Esophagus squamous epithelium (tissue), 5 donors: ENCODE measurements at places on chromosomes 11 and 22. TPM values are rescaled to one million over a fixed set of nuclear protein-coding genes. Genes with fewer than 3 reads are reported as not detected.

- H3K4me3 ChIP-seq = peak overlapping the region; percentile 41
- peaks cover 26% of the 10 kb centered on the region for H3K4me1 ChIP-seq
- no peaks in the 10 kb centered on the region for H3K36me3 ChIP-seq
- peak overlapping the region; percentile 78 for H3K27ac ChIP-seq
These were observed 133.5 kb downstream of the RBFOX2 start for GRCh38 chr22:35894937-35895708.

SLC17A6 gene
- not detected for total RNA-seq

DNA sequence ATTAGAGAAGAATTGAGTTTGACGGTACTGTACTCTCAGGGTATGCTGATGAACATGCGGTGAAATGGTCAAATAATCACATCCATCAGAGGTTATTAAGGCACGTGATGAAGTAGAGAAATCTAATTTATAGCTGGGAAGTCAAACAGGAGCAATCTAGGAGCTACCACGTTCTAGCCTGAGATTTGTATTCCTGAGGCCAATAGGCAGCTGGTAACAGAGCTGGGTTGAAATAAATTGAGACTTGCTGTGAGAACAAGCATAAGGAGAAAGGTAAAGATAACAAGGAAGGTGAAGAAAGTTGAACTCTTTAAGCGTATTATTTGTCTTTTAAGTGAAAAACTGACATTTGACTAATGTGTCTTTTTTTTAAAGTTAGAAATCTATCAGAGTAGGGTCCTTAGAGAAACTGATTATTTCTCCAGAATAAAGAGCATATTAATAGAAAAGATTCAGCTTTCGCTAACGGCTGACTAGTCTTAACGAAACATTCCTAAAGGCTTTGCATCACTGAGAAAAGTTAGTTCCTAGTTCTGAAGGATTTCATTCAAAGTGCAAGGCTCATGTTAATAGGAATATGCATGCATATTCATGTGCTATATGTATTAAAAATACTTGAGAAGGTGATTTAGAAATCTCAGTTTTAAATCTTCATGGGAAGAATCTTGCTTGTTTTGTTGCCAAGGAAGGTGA is 5.2 kb upstream of the WEE1 start:
- no peak for DNase-seq
- H3K27ac ChIP-seq = peak overlapping the region; percentile 99
- H3K4me3 ChIP-seq = no peak overlapping the region

- H3K27me3 ChIP-seq = no peaks in the 10 kb centered on the region
- no peaks in the 10 kb centered on the region for H3K36me3 ChIP-seq
- DNase-seq = no peak
- H3K27ac ChIP-seq = no peak overlapping the region
These were observed 21.2 kb downstream of the LGR4 start for GRCh38 chr11:27451244-27451965.

GRCh38 chr11:82796998-82797961 is 63.6 kb upstream of the FAM181B start:
- H3K4me3 ChIP-seq = no peak overlapping the region
- H3K36me3 ChIP-seq = no peaks in the 10 kb centered on the region
- DNase-seq = no peak
- H3K27ac ChIP-seq = no peak overlapping the region
- no peaks in the 10 kb centered on the region for H3K27me3 ChIP-seq

DNA sequence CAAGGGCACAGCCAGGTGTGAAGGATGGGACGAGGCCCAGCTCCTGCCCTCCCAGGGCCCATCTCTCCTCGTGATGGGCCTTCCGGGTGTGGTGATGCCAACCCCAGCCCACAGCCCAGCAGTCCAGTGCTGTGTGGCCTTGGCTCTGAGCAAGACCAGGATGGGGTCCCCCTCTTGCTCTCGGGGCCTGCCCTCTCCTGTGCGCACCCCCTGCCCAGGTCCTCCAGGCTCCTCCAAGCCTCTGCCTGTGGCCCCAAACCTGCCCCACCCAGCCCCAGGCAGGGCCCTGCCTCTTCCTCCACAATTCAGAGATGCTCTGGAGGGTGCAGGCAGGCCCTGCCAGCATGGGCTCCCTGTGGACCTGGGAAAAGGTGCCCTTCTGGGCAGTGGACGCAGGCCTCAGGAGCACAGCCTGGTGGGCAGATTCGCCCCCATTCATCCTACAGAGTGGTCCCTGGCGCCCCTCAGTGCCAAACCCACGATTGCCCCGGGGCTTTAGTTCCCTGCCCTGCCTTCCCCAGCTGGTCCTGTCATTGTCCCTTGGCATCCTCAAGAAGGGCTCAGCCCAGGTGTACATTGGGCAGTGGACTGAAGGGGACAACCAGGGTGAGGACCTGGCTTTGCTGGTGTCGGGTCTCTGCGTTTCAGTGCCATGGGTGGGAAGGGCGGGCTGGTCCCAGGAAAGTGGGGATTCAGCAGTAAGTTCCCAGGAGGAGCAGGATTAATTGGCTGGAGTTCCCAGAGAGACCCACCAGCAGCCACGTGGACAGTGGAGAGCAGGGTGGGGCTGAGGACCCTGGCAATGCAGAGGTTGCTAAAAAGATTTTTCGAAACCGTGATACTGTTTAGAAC is 19.8 kb downstream of the EIF1AD start:
- H3K36me3 ChIP-seq = peaks cover 29% of the 10 kb centered on the region
- H3K27ac ChIP-seq = no peak overlapping the region
- no peaks in the 10 kb centered on the region for H3K27me3 ChIP-seq
- no peaks in the 10 kb centered on the region for H3K4me1 ChIP-seq
- no peak overlapping the region for H3K4me3 ChIP-seq

DNA sequence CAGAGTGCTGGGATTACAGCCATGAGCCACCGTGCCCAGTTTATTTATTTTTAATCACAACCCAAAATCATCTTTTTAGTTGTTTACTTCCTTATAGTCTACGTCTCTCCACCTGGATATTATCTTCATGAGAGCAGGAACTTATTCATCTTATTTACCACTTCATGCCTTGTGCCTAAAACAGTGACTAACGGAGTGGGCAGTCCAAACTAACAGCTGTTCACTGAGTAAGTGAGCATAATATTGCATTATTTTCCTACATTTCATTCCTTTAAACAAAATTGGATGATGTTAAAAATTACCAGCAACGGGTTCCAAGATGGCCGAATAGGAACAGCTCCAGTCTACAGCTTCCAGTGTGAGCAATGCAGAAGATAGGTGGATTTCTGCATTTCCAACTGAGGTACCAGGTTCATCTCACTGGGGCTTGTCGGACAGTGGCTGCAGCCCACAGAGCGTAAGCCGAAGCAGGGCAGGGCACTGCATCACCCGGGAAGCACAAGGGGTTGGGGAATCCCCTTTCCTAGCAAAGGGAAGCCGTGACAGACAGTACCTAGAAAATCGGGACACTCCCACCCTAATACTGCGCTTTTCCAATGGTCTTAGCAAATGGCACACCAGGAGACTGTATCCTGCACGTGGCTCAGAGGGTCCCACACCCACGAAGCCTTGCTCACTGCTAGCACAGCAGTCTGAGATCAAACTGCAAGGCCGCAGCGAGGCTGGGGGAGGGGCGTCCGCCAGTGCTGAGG is 14.1 kb downstream of the TMEM123 start:
- peaks cover 22% of the 10 kb centered on the region for H3K36me3 ChIP-seq
- H3K27ac ChIP-seq = no peak overlapping the region
- H3K27me3 ChIP-seq = no peaks in the 10 kb centered on the region
- peaks cover 18% of the 10 kb centered on the region for H3K4me1 ChIP-seq
- no peak for DNase-seq

- no peaks in the 10 kb centered on the region for H3K27me3 ChIP-seq
- peaks cover 11% of the 10 kb centered on the region for H3K4me1 ChIP-seq
- no peaks in the 10 kb centered on the region for H3K36me3 ChIP-seq
These were observed 3.9 kb downstream of the EMID1 start for GRCh38 chr22:29209624-29209929.

ARHGAP8 gene
- total RNA-seq = 9.9 TPM

DNA sequence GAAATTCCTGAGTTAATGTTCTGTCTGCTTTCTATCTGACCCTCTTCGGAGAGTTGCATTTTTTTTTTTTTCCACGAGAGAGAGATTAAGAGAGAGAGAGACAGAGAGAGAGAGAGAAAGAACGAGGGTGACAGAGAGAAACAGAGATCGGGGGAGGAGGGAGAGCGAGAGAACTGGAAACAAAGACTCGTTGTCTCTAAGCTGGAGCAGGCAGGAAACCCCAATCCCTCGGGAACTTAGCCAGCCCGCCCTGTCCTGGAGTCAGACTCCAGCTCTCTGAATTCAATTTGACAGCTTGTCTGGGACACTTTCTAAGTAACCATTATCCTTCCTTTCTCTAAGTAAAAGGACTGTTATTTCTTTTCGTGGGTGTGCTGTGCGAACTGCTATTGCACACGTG is 76.9 kb downstream of the KCNJ1 start:
- no peaks in the 10 kb centered on the region for H3K4me1 ChIP-seq
- H3K27ac ChIP-seq = no peak overlapping the region
- H3K27me3 ChIP-seq = no peaks in the 10 kb centered on the region
- H3K36me3 ChIP-seq = no peaks in the 10 kb centered on the region
- no peak overlapping the region for H3K4me3 ChIP-seq
- DNase-seq = no peak

GRCh38 chr11:102757823-102758549 is 22.4 kb downstream of the MMP10 start:
- no peaks in the 10 kb centered on the region for H3K27me3 ChIP-seq
- H3K4me3 ChIP-seq = no peak overlapping the region
- no peaks in the 10 kb centered on the region for H3K36me3 ChIP-seq
- no peaks in the 10 kb centered on the region for H3K4me1 ChIP-seq
- no peak overlapping the region for H3K27ac ChIP-seq
- no peak for DNase-seq

DNA sequence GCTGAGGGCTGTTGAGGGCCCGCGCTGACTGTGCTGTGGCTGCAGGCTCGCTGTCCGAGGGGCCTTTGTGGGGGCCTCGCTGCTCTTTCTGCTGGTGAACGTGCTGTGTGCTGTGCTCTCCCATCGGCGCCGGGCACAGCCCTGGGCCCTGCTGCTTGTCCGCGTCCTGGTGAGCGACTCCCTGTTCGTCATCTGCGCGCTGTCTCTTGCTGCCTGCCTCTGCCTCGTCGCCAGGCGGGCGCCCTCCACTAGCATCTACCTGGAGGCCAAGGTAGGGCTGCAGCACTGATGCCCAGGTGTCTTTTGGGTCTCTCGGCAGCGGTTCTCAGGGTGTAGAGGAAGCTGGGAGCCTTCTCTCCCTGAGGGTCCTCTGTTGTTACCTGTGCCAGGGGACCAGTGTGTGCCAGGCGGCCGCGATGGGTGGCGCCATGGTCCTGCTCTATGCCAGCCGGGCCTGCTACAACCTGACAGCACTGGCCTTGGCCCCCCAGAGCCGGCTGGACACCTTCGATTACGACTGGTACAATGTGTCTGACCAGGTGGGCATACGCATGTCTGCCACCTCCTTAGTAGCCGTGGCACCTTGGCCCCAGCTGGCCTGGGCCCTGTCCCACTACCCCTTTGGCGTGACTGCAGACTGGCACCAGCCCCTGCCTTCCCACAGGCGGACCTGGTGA is 2.2 kb downstream of the GPR137 start:
- H3K4me1 ChIP-seq = peaks cover 58% of the 10 kb centered on the region
- H3K27ac ChIP-seq = no peak overlapping the region
- H3K4me3 ChIP-seq = no peak overlapping the region
- no peaks in the 10 kb centered on the region for H3K36me3 ChIP-seq

DNA sequence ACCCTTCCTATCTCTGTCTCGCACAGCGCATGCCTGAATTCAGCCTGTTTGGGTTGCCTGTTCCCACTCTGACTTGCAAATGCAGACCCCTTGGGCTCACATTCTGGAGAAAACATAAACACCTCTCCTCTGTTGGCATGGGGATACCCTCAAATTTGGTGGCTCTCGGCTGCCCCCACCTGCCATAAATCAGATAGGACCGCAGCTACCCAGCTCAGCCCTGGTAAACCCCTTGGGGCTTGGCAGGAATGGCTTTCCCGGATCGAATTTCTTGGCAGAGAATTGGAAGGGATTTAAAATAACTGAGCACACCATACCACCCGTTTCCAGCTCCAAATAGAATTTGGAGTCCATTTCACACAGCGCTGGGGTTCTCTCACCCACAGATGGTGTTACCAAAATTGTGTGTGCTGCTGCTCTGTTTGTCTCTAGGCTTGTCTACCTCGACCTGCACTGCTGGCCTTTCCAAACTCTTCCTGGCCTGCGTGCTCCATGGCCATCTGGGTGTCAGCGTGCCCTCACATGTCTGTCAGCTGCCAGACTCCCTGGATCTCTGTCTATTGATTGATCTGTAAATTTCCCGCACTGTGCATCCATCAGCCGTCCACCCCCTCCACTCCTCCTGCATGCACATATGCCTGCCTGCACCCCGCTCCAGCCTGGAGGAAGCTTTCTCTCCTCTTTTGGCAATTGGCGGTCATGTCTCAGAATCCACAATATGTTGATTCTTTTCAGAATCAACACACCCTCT is 134.0 kb downstream of the NTM start:
- no peaks in the 10 kb centered on the region for H3K36me3 ChIP-seq
- DNase-seq = no peak
- H3K4me3 ChIP-seq = no peak overlapping the region
- H3K27me3 ChIP-seq = no peaks in the 10 kb centered on the region
- no peaks in the 10 kb centered on the region for H3K4me1 ChIP-seq

- H3K27ac ChIP-seq = peak overlapping the region; percentile 98
- H3K4me3 ChIP-seq = peak overlapping the region; percentile 97
- no peak for DNase-seq
- H3K36me3 ChIP-seq = peaks cover 14% of the 10 kb centered on the region
These were observed 766 bp upstream of the CAPRIN1 start for GRCh38 chr11:34050581-34051348.

CAT gene
- 46.9 TPM for total RNA-seq

GRCh38 chr22:45628515-45628914 is 43.1 kb upstream of the ATXN10 start:
- H3K4me1 ChIP-seq = peaks cover 42% of the 10 kb centered on the region
- H3K36me3 ChIP-seq = no peaks in the 10 kb centered on the region
- no peak overlapping the region for H3K4me3 ChIP-seq
- DNase-seq = no peak

DNA sequence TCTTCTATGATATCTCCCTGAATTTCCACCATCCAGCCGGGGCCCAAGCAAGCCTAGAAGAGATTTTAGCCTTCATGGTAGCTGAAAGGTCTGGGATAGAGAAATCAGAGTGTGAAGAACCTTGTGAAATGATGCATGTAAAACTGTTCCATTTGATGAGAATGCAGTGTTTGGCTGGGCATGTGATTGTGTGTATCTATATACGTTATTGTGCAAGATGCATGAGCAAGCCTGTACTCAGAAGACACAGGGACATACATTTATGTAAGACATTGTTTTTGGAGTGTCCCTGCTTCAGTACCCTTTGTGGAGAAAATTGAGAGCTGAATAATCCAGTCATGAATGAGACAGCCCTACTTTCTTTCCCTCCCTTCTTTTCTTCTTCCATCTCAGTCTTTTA is 15.2 kb upstream of the OR52K2 start:
- DNase-seq = no peak
- no peak overlapping the region for H3K27ac ChIP-seq
- no peaks in the 10 kb centered on the region for H3K4me1 ChIP-seq

GRCh38 chr22:31578171-31578570 is 81.8 kb downstream of the SFI1 start:
- no peak for DNase-seq
- H3K36me3 ChIP-seq = no peaks in the 10 kb centered on the region
- H3K4me1 ChIP-seq = no peaks in the 10 kb centered on the region
- H3K27ac ChIP-seq = no peak overlapping the region
- H3K4me3 ChIP-seq = no peak overlapping the region

MS4A4E gene
- 4.2 TPM for total RNA-seq
